ENCODE measurements at places on chromosomes 3 and 15.

DNA sequence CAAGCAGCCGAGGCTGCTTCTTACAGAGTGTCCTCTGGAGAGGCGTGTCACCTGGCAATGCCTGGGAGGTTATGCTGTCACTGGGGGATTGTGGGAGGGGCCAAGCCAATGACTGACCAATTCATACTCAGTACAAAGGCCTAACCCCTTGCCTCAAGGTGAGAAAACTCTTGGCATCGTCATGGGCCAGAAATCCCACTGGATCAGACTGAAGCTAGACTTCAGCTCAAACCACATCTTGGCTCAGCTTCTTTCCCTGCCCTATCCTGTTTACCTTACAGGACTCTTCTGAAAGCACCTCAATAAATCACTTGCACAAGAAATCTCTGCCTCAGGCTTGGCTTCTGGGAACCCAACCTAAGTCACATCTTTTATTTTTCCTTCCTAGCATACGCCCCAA, 9.5 kb downstream of the ANAPC13 start:
- DNase-seq, result no peak

- no peak for DNase-seq
Measured at GRCh38 chr15:85568261-85568808, 187.9 kb downstream of the AKAP13 start.

DNA sequence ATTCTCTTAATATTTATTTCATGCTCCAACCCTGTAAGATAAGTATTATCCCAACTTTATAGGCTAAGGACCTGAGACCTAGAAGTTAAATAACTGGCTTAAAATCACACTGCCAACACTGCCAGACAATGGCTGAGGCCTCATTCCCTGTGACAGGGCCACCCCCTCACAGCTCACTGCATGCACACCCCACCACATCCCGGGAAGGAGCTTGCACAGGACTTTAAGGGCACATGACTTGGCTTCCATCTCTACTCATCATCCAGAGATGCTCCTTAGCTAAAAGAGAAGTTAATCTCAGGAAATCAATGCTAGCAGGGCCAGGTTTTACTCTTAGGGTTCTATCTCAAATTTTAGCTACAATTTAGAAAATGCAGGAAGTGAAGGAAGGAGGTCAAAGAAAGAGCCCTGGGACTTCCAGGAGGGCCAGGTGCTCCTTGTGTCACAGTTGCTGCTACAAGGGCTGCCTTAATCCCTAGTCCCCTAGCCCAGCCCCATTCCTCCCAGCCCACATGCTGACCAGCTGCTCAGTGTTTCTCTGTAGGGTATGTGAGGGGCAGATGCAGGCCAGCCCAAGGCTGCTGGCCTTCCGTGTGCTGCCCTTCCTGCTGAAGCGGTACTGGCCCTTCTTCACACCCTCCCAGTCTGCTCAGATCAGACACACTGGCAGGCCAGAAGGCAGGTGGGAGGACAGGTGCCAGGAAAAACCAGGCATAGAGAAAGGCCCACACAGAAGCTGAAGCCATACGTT, 53.5 kb downstream of the WWTR1 start:
- peak; percentile 36 for DNase-seq

GRCh38 chr15:86879250-86880229, 799.9 kb downstream of the AGBL1 start:
- no peak for DNase-seq

- no peak for DNase-seq
Measured at GRCh38 chr3:95453242-95453641, 1361.2 kb upstream of the EPHA6 start.

- DNase-seq, result no peak
Measured at GRCh38 chr3:101146946-101147345, 153.7 kb upstream of the ABI3BP start.

DNA sequence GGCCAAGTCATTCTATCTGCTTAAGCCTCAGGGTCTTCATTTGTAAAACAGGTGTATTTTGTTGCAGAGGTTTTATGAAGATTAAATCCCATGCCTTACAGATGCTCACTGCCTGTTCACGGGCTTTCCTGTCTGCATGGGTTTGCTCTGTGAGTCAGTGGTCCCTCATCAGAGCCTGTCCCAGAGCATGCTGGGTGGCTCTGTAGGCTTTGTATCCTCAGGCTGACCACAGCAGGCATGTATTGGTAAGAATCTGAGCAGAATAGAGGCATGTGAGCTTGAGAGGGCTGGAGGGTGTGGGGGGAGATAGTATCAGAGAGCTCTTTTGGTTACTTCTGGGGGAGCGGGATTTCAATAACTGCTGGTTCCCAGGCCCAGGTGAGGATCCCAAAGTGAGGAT, 45.4 kb upstream of the PLXNA1 start:
- no peak for DNase-seq

DNA sequence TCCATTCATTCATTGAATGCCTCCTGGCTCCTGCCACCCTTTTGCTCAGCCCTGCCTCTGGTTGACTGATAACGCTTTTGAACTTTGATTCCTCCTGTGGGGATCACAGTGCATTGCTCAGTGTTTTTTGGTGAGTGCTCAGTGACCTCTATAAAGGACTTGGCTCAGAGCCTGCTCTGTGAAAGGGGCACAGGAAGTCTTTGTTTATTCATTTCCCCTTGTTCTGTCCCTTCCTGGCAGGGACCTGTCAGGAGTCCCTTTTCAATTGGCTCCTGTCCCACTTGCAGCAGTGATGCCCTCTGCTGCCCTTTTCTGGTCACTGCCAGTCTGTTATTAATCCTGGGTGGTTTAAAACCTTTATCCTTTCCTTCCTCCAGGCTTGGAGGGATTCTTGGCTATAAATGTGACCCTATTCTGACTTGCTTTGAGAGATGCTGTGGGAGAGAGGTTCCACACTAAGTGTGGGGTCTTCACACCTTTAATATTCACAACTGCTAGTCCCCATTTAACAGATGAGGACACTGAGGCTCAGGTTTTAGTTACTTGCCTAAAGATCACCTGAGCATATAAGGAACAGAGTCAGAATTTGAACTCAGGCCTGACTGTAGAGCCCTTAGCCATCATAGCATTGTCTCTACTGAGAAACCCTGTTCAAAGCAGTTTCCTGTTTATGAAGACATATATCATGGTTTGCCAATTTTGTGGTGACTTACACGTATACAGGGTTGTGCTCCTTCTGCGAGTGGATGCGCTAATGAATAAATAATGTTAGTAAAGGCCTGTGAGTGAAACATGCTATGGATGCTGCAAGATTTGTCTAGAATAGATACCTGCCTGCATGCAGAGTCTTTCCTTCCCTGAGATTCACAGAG, 23.2 kb upstream of the TATDN2 start:
- peak; percentile 68 for DNase-seq

- peak; percentile 28 for DNase-seq
Measured at GRCh38 chr15:68154923-68155559, 50.1 kb downstream of the CALML4 start.

GRCh38 chr15:56496635-56497034, 31.7 kb upstream of the MNS1 start:
- DNase-seq, result no peak

GRCh38 chr3:36366308-36366707, 14.0 kb upstream of the STAC start:
- DNase-seq, result no peak

GRCh38 chr3:113404637-113405036, 36.7 kb downstream of the CFAP44 start:
- DNase-seq, result no peak

- DNase-seq, result peak; percentile 78
Measured at GRCh38 chr15:25989327-25989726, 126.2 kb upstream of the ATP10A start.

DNA sequence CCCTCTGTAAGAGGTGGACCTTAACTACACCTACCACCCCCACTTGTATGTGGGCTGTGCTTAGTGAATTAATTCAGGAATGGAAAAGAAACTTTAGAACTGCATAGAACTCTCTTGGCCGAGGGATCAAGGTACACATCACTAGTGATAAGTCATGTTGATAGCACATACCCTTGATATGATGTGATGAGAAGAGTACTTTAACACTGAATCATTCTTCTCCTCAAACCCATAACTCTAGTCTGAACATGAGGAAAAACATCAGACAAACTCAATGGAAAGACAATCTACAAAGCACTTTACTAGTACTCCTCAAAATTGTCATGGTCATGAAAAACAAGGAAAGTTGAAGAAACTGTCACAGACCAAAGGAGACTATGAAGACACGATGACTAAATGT, 87.6 kb downstream of the P2RY1 start:
- no peak for DNase-seq

DNA sequence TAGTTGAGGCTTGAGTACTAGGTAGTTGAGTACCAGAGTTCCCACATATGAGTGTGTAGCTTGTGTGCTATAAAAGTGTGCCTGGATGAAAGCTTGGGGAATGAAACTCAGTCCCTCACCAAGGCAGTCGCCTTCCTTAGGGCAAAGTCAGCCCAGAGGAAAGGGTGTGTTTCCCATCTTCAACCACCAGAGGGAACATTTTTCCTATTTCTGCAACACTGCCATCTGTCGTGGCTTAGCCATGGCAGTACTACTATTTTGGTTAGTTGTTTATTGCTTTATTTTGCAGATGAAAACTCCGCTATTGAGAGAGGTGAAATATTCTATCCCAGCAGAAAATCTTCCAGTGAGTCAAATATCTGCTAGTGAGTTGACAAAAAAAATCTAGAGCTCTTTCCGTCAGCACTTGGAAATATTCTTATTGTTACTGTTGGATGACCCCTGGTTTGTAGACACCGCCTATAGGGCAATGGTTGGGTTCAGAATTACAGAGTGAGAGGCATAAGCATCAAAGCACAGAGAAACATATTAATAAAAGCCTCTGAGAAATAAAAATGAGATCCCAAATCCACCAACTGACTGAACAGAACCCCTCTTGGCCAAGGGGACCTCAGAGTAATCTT, 239.9 kb downstream of the CPNE4 start:
- peak; percentile 37 for DNase-seq

GRCh38 chr15:31202953-31203352, 101.4 kb upstream of the TRPM1 start:
- DNase-seq, result no peak

- DNase-seq, result no peak
Measured at GRCh38 chr15:66815318-66815717, 113.3 kb downstream of the SMAD6 start.

DNA sequence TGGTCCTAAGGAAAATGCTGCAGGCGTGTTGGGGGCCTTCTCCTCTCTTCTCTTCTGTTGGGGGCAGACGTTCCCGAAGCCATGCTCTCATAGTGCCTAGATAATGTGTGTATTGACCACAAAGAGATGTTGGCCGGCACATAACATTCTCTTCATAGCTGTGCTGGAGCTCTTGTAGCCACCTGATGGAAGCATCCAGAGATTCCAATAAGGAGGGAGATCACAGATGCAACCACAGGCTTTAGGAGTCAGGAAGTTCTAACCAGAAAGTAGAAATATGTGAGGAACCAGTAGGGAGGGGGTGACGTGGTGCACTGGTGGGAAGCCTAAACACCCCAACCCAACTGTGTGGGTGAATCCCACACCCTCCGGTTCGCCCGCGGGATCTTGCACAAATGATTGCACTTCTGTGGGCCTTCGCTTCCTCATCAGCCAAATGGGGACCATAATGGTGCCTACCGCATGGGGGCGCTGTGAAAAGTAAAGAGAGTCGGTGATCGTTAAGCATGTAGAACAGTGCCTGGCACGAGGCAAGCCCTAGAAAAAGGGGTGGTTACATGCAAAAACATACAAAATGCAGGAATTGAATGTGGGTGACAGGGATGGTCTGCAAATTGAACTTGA, 87.8 kb downstream of the TOP2B start:
- DNase-seq, result peak; percentile 65

- DNase-seq, result no peak
Measured at GRCh38 chr3:78689378-78689777, 1078.4 kb downstream of the ROBO1 start.

- peak; percentile 83 for DNase-seq
Measured at GRCh38 chr15:69475769-69476358, 23.2 kb downstream of the RPLP1 start.

- no peak for DNase-seq
Measured at GRCh38 chr3:48405971-48406370, 23.9 kb downstream of the PLXNB1 start.

- DNase-seq, result no peak
Measured at GRCh38 chr3:101862416-101863165, 13.3 kb downstream of the NFKBIZ start.

GRCh38 chr3:132787616-132788300, 65.5 kb upstream of the NPHP3 start:
- no peak for DNase-seq

- DNase-seq, result peak; percentile 27
Measured at GRCh38 chr3:122952520-122952919, 75.0 kb downstream of the SEMA5B start.

- DNase-seq, result no peak
Measured at GRCh38 chr15:99135194-99135593, 30.3 kb downstream of the SYNM start.

DNA sequence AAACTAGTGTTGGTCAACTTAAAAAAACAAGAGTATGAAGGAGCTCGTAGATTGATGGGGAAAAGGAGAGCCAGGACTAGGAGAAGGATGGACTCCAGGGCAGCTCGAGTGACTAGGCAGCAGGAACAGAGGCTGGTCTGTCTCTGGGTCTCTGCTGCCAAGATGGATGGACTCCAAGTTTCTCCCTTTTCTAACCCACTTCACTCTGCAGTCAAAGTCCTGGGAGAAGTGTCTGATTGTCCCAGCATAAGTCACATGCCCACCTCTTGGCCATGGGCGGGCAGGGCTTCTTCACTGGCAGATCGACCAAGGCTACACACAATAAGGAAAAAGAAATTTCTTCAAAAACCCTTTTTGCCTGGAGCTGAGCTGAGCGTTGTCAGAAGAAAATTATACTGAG, 9.2 kb upstream of the EPB42 start:
- DNase-seq, result no peak

- DNase-seq, result no peak
Measured at GRCh38 chr3:130596484-130596883, 79.5 kb downstream of the COL6A6 start.

All from WTC11 (cell line).